Smooth muscle cell of trachea (primary cell): ENCODE measurements at places on chromosomes 2 and 18. TPM values are rescaled to one million over a fixed set of nuclear protein-coding genes. Genes with fewer than 3 reads are reported as not detected.

Gene RNU2-63P
- not detected in 2 replicates for total RNA-seq

Gene SERPINB12
- not detected in 2 replicates for total RNA-seq

Gene GPR155
- 4.5 and 7.1 TPM in 2 replicates for total RNA-seq

Gene RAB1A
- total RNA-seq, result 86.8 and 121 TPM in 2 replicates

Gene CCBE1
- total RNA-seq, result 69.0 and 69.4 TPM in 2 replicates
